Parietal lobe (tissue), 2 donors: ENCODE measurements at places on chromosomes 7 and 10. TPM values are rescaled to one million over a fixed set of nuclear protein-coding genes. Genes with fewer than 3 reads are reported as not detected.

UBE2D4 gene
- 14.7 TPM for total RNA-seq

TAS2R5 gene
- 13.5 TPM for total RNA-seq

ETV1 gene
- total RNA-seq: 68.2 TPM

ERVW-1 gene
- not detected for total RNA-seq

FOXP2 gene
- total RNA-seq: 36.0 TPM

BMPER gene
- 8.1 TPM for total RNA-seq

CABCOCO1 gene
- total RNA-seq: 1.6 TPM

GRM8 gene
- total RNA-seq: 5.3 TPM

GNA12 gene
- total RNA-seq: 26.6 TPM

LAMB4 gene
- 1.6 TPM for total RNA-seq

GBX1 gene
- total RNA-seq: not detected

NUTM2E gene
- 0.31 TPM for total RNA-seq

GLI3 gene
- 16.3 TPM for total RNA-seq

GAD2 gene
- total RNA-seq: 27.2 TPM

SDK1 gene
- total RNA-seq: 40.7 TPM

AMPH gene
- 36.9 TPM for total RNA-seq

OR13A1 gene
- 0.63 TPM for total RNA-seq

STX1A gene
- 74.5 TPM for total RNA-seq

CFAP69 gene
- 9.1 TPM for total RNA-seq

PKD1L1 gene
- 0.94 TPM for total RNA-seq

CUBN gene
- total RNA-seq: 7.2 TPM

NEUROD6 gene
- total RNA-seq: 439 TPM

AKR1C8 gene
- not detected for total RNA-seq

MRC1 gene
- 0.63 TPM for total RNA-seq

CYP3A7 gene
- 0.31 TPM for total RNA-seq

GIMAP6 gene
- total RNA-seq: 2.8 TPM

RNF148 gene
- 1.3 TPM for total RNA-seq

RSPH10B2 gene
- 4.7 TPM for total RNA-seq

PNLIPRP2 gene
- not detected for total RNA-seq

MACROH2A2 gene
- total RNA-seq: 34.7 TPM

FAM24B gene
- total RNA-seq: 18.8 TPM

FGFR2 gene
- 77.9 TPM for total RNA-seq

GATA3 gene
- total RNA-seq: not detected

BEND7 gene
- total RNA-seq: 14.4 TPM

ITPRID1 gene
- total RNA-seq: 5.3 TPM

ABCB8 gene
- 67.6 TPM for total RNA-seq

ANKRD2 gene
- not detected for total RNA-seq

CASD1 gene
- total RNA-seq: 89.5 TPM

ZNF425 gene
- 5.3 TPM for total RNA-seq

FKBP6 gene
- not detected for total RNA-seq

SPDYE2 gene
- total RNA-seq: not detected

ZNF485 gene
- 10.6 TPM for total RNA-seq
